Stimulated activated CD4-positive, alpha-beta T cell treated with anti-CD3 and anti-CD28 coated beads, Interleukin-1b, Interleukin-23, amount 100 ng/mL, for 24 hours (primary cell): ENCODE measurements at places on chromosomes 5 and 9.

GRCh38 chr9:5529683-5530221 is 19.4 kb downstream of the PDCD1LG2 start:
- DNase-seq: no peak

DNA sequence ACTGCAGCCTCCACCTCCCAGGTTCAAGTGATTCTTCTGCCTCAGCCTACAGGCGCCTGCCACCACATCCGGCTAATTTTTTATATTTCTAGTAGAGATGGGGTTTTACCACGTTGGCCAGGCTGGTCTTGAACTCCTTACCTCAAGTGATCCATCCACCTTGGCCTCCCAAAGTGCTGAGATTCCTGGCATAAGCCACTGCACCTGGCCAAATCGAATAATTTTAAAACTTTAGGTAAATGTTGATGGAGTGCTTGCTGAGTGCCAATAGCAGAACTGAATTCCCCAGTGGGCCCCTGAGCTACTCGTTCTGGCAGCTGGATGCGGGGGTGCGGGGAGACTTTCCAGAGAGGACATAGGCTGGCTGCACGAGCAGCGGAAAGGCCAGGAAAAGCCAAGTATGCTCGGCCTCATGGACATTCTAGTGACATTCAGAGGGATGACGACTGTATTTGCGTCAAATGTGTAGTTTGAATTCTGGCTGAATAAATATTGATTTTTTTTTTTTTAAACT is 16.8 kb downstream of the TRAF2 start:
- no peak for DNase-seq

DNA sequence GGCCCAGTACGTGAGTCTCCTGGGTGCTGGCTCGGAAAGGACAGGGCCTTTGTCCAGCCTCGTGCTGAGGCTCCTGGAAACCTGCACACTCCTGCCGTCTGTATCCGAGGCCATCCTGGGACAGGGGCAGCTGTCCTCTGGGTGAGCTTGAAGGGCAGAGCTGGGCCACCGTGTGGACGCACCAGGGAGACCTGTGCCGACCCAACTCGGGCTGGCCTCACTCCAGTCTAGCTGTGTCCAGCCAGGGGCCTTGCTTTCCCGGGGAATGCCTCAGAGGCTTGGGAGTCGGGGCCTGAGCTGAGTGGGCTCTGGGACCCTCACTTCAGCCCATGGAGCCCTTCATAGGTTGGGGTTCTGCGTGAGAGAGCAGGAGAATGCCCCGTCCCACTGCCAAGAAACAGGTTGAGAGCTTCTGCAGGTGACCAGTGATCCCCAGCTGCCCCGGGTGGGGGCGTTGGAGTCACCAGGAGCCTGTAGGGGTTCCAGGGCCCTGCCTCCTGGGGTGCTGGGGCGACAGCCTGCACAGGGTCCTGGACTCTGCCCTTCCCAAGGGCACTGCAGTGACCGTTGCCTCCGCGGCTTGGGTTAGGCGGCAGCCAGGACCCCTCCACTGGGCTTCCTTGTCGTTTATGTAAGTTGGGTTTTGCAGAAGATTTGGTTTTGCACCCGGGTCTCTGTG is 60.1 kb downstream of the COL5A1 start:
- DNase-seq: no peak

GRCh38 chr5:150155258-150156026 is at the start of gene PDGFRB:
Gene PDGFRB (minus strand): TSS chr5:150155845. CDS start chr5:150137047, 18,798 bp downstream.
- peak; percentile 7 for DNase-seq

DNA sequence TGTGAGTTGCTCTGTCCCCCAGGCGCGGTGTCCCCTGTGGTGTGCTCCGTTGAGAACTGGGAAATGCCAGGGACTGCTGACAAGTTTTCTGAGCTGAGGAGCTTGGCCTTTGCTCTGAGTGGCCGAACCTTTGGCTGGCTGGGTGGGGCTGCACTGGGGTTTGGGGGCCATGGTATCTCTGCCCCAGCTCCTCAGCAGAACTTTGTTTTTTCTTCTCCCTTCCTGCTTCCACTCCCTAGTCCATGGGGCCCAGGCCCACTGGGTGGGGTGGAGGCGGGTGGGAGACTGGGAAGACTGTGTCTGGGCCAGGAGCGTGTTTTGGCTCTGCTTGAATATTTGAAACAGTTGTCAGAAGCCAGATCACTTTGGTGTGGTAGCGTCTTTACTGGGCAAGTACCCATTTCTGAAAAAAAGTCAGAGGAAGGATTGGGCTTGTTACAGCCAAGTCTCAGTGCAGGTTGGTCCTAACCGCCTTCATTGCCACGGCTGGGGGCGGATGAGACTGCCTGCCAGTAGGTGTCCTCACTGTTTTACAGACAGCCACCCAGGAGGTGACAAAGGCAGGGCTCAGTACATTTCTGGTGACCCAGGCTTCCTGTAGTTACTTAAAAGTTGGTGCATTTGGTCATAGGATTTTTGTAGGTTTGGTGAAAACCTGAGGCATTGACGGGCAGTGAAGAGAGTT is 92.7 kb downstream of the DAB2IP start:
- no peak for DNase-seq

DNA sequence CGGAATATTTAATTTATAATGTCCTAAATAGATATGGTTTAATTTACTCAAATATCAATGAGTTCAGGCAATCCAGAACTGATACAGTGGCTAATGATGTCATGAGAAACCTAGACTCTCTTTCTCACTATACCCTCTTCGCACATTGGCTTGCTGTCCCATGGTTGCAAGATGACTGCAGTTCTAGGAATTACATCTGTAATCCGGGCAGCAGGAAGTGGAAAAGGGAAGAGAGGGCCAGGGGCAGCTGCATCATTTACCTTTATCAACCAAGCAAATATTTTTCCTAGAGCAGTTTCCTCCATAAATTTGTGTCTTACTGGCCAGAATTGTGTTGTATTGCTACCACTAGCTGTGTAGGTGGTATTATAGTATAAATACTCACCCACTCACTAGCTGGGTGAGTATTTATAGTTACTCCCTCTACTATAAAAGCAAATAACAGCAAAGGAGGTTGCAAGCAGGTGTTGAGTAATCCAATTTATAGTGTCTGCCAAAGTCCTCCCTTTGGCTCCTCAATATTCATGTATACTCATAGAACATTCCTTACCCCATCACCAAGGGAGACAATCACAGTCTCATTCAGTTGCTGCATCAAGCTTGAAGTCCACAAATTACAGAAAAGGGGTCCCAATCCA is 168.8 kb downstream of the DROSHA start:
- no peak for DNase-seq

DNA sequence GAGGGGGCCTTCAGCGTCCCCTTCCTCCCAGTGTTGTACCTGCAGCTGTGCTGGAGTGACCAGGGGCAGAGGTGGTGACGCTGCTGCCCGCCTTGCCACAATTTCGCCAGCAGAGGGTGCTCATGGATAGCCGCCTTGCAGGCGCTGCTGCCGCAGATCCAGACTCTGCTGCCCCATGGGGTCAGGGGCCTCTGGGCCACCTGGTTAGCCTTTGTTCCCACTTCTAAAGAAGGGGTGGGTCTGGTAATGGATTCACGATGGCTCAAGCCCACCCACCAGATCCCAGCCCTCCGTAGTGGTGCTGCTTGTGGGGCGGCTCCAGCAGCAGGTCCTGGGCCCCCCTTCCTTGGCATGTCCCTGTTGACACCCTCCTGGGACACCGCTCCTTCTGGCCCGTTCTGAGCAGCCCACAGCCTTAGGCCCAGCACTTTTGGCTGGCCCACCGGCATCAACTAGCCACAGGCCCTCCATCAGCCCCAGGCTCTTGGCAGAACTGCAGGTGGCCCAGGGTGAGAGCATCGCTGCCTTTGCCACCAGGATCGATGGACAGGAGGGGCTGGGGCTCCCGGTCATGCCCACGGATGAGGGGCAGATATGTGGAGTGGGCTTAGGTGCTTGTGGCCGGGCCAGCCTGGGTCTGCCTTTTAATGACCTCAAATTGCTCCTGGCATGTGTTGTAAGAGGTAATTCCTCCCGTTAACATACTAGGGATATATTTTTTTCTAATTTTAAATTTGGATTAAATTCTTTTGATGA is 57.2 kb downstream of the COL5A1 start:
- DNase-seq: peak; percentile 43

DNA sequence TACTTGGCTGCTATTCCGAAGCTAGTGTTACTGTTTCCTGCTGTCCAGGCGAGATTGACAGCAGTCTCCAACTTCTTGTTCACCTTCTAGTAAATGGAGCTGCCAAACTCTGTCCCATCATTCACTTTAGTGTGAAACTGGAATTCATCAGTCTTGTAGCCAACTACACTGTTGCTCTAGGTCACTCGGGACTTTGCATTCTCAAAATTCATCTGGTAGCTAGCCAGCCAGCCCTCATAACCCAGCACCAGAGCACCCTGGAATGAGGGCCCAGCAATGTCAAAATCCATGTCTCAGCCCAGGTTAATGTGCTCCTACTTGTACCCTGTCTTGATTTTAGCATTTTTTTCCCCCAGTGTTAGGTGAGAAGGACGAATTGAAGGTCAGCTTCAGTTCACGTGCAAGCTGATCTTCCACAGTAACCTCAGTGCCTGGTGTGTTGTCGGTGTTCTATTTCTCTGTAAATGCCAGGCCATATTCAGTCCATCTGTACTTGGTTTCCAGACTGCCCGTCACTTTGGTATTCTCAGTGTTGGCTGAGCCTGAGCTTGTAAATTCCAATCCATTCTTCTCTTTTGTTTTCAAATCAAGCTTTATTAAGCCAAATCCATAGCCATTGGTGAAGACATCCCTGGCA is 28.9 kb downstream of the ZNF169 start:
- no peak for DNase-seq

DNA sequence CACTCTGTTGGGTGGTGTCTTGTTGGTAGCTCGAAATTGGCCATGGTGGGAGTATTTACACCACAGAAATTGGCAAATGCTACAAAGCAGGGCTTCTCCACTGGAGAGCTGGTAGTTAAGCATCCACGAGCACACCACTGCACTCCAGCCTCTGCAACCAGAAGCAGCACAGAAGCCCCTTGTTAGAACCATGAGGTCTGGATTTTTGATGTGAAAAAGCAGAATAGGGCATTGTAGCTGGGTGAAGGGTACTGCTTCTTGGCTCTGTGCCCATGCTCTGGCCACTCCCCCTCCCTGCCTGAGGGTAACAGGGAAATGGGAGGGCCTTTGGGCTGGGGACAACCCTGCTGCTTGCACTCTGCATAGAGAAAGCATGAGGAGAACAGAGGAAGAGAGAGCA is 81.2 kb upstream of the UBTD2 start:
- DNase-seq: no peak

DNA sequence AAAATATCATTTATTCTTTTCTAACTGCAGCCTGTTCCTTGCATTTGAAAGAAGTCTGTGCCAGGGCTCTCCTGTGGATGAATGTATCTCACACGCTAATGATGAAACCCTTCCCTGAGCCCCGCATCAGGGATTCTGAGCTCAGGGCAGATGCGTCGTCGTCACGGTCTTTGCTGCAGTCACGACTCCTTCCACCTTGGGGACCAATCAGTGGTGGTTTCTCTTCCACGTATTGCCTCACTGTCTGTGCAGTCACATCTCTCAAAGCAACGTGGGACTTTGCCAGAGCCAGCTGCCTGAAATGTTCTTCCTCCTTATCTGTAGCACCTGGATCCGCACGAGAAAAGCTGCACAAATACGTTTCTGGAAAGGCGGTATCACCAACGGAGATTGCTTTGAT is 13.9 kb upstream of the UBE2QL1 start:
- no peak for DNase-seq

DNA sequence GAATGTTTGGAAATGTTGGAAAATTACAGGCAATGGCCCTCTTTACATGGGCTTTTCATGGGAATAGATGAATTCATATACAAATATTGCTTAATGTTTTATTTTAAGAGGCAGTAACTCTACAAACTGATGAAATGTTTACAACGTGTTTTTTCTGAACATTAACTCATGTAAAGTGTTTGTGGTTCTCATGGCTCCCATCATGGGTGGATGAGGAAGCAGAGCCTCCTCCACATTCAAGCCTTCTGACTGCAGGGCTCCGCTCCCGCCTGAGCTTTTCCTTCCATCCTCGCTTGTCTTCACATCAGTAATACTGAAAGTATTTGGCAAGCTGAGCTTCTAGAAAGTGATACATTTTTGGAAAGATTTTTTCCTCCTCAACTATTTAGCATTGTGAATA is 204.2 kb downstream of the ARHGAP26 start:
- no peak for DNase-seq

DNA sequence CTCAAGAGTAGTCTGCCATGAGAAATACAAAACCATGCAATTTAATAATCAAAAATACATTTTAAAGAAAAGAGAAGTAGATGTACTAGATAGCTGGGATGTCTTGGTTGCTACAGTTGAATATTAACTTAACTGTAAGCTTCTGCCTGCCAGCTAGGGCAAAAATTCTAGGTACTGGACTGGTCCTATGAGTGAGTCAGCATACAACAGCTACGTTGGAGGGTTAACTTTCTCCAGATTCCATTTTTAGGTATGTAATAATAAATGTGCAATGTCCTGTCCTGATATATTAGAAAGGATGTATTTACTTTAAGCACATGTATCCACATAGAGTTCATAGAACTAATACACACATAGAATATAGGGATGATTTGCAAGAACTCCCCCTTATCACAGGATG is 230.1 kb downstream of the CAAP1 start:
- no peak for DNase-seq

DNA sequence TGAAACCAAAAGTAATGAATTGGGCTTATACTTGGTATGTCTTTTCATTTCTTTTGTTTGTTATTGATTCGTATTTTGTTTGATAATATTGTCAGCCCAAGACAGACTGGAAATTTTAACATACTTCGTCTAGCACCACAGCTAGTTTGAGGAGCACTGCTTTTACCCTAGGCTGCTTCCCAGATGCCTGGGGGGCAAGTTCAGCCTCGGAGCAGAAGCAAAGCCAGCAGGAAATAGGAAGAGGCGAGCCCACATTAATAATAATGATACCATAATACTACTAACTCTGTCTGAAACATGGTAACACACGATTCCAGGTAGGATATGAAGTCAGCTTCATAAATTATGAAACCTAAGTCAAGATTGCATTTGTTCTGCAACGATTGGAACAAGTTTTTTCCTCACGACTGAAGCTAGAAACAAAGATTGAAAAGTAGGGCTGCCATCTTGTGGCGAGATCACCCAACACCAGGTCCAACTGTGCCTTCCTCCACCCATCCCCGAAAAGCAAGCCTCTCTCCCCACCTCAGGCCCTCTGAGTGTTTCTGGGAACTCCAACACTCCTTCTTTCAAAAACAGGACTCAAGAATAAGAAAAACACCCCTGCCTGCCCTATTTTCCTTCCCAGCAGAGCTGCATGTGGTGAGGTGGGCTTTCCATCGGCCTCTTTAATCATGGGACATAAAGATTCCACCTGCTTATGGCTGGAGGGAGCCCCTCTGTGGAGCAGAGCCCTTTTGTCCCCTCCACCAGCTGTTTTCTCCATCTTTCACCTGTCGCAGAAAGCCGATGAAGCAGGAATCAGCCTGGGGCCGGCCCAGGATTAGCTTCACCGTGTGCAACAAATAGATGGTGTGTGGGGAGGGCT is 236.4 kb downstream of the CAAP1 start:
- DNase-seq: no peak

- no peak for DNase-seq
Observed at GRCh38 chr9:84293001-84293798, 47.4 kb downstream of the SLC28A3 start.

- DNase-seq: no peak
Observed at GRCh38 chr5:19927919-19928318, 60.1 kb downstream of the CDH18 start.

- DNase-seq: no peak
Observed at GRCh38 chr5:53882676-53883031, 322.2 kb downstream of the NDUFS4 start.
